ENCODE measurements at places on chromosomes 7 and 10.

GRCh38 chr10:26438534-26439341, 597 bp downstream of the APBB1IP start:
- DNase-seq, result peak; percentile 29

- DNase-seq, result no peak
These were observed 42.3 kb downstream of the ATAD1 start for GRCh38 chr10:87775766-87776165.

DNA sequence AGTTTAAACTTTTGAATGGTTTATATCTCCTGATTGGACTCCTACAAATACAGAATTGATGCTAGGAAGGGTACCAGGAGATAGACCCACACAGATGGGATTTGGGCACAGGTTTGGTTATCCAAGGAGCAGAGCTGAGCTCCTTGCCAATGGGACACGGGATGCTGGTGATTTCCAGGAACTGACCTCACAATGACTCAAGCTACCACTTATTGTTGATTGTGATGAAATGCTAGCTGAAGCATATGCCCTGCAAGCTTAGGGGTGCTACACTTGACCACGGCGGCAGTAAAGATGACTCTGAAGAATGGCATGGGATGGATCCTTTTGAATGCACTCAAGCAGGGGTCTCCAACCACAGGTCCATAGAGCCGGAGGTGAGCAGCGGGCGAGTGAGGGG, 45.5 kb upstream of the VKORC1L1 start:
- no peak for DNase-seq

DNA sequence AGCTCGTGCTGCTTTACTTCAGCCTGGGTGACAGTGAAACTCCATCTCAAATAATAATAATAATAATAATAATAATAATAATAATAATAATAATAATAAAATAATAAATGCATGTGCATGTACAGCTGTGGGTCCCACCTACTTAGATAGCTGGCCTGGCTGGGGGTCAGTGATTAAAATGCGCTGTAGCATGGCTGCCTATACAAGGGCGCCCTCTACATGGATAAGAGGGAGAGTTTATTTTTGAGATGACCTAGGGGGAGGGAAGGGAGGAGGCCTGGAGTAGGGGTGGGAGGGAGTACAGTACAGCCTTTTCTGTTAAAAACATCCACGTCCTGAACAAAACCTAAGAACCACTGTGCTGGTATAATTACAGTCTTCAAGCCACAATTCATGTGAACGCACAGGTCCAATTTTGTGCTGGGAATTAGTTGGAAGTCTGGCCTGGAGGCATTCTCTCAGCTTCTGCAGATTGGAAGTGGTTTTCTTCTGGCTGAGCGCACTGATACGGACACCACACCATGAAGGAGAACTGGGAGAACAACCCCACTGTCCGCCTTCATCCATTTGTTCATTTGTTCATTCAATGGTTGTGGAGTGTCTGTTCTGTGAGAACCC, 146.5 kb downstream of the TMEM178B start:
- no peak for DNase-seq

DNA sequence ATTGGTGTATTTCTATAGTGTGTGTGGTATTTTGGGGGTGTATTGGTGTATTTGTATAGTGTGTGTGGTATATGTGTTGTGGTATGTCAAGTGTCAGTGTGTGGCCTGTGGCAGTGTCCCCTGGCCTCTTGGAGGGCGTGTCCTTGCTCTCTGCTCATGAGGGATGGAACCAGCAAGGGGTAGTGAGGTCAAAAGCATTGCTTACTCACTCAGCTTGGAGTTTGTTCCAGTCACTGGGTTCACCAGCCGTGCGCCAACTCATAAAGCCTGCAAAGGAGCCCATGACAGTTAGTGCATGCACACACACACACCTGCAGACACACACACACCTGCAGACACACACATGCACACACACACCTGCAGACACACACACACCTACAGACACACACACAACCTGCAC, 4.3 kb upstream of the TRPV6 start:
- no peak for DNase-seq

DNA sequence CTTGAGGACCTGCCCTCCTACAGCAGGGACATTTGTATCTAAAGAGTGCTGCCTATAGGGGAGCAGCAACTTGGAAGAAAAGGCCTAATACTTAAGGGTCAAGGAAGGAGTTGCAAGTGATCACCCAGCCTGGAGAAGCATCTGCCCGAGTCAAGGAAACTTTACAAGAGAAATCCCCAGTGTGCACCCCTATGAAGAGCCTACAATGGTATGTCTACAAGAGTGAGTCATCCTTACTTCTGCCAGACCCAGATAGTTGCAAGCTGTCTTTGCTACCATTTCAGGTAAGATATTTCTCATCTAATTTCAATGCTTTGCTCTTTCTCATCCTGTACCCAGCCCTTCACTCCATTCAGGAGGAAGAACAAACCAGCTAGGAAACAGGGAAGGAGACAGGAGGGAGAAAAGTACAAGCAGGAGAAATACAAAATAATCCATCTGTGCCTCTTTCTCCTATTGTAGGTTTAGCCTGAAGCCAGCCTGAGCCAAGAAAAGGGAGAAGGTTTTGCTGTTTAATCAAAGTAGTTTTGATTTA, 34.4 kb upstream of the AGR3 start:
- no peak for DNase-seq

GRCh38 chr10:119575506-119575905, 21.3 kb downstream of the TIAL1 start:
- DNase-seq, result peak; percentile 5
